ENCODE measurements at places on chromosomes 11 and 22.

GRCh38 chr11:123111465-123111864 is 49.5 kb upstream of the HSPA8 start:
- H3K36me3 ChIP-seq, result no peaks in the 10 kb centered on the region
- peaks cover 29% of the 10 kb centered on the region for H3K27me3 ChIP-seq
- peaks cover 7% of the 10 kb centered on the region for H3K4me1 ChIP-seq
- DNase-seq, result peak; percentile 15
- no peak overlapping the region for H3K4me3 ChIP-seq
- H3K27ac ChIP-seq, result no peak overlapping the region

- H3K27ac ChIP-seq, result peak overlapping the region; percentile 86
- H3K27me3 ChIP-seq, result no peaks in the 10 kb centered on the region
- DNase-seq, result peak; percentile 77
- H3K36me3 ChIP-seq, result peaks cover 86% of the 10 kb centered on the region
These were observed 5.3 kb downstream of the CD44 start for GRCh38 chr11:35144136-35144741.

DNA sequence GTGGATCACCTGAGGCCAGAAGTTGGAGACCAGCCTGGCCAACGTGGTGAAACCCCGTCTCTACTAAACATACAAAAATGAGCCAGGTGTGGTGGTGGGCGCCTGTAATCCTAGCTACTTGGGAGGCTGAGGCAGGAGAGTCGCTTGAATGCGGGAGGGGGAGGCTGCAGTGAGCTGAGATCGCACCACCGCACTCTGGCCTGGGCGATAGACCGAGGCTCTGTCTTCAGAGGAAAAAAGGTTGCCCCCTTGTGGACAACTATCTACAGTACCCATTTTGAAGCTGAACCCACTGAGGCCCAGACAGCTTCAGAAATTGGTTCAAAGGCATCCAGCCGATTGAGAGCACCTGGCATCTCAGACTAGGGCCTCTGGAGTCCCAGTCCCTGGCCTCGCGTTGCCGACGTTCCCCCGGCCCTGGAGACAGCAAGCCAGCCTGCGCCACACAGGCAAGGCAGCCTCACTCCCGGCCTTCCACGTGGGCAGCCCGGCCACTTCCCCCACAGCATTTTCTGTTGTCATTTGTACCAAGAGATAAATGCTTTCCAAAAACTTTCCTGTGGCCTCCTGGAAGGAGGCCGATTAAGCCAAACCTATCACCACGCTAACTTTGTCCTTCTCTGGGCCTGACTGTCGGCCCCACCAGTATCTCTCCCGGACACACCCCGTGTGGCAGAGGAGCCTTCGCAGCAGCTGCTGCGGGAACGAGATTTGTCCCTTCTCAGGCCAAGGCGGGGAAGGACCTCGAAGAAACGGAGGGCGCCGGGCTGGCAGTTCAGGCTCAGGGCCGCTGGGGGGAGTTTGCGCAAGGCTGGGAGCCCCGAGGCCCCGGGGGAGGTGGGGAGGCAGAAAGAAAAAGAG is 82.8 kb downstream of the FLI1 start:
- peaks cover 79% of the 10 kb centered on the region for H3K36me3 ChIP-seq
- H3K4me1 ChIP-seq, result peaks cover 51% of the 10 kb centered on the region
- H3K4me3 ChIP-seq, result no peak overlapping the region
- H3K27ac ChIP-seq, result peak overlapping the region; percentile 76

DNA sequence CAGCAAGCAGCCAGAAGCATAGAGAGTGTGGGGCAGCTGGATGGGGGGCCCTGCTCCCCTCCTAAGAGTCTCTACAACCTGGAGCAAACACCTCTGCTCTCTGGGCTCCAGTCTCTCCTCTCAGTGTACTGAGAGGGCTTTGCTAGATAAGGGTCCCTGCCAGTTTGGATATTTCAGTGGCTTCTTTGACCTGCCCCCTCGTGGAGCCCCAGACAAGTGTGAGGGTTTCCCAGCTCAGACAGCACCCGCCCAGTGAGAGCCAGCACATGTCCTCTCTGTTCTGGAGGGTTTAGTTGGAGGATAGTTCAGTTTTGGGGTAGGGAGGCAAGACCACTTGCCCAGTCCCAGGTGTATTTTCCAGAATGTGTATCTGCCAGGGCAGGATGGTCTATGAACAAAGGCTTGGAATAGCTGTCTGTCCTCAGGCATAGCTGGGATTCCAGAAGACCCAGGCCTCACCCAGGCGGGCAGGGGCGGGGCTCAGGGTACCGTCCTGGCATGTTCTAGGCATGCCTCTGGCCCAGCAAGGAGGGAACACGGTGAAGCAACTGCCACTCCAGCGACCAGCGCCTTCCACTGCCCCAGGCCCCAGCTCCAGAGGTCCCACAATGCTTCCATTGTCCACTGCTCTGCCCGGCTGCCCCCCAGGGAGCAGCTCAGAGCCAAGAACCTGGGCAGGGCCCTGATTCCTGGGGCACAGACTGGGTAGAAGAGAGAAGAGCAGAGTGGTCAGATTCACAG is 7.5 kb upstream of the MICALL1 start:
- H3K27ac ChIP-seq, result peak overlapping the region; percentile 13
- peaks cover 46% of the 10 kb centered on the region for H3K4me1 ChIP-seq
- no peak for DNase-seq
- peaks cover 6% of the 10 kb centered on the region for H3K36me3 ChIP-seq

GRCh38 chr11:17811352-17811751 is 76.8 kb downstream of the KCNC1 start:
- no peaks in the 10 kb centered on the region for H3K4me1 ChIP-seq
- H3K27ac ChIP-seq, result no peak overlapping the region
- H3K4me3 ChIP-seq, result no peak overlapping the region
- no peaks in the 10 kb centered on the region for H3K27me3 ChIP-seq
- no peaks in the 10 kb centered on the region for H3K36me3 ChIP-seq

GRCh38 chr11:133524488-133524887 is 7.8 kb downstream of the OPCML start:
- H3K36me3 ChIP-seq, result no peaks in the 10 kb centered on the region
- DNase-seq, result no peak
- no peak overlapping the region for H3K27ac ChIP-seq
- H3K4me1 ChIP-seq, result no peaks in the 10 kb centered on the region
- H3K4me3 ChIP-seq, result no peak overlapping the region

DNA sequence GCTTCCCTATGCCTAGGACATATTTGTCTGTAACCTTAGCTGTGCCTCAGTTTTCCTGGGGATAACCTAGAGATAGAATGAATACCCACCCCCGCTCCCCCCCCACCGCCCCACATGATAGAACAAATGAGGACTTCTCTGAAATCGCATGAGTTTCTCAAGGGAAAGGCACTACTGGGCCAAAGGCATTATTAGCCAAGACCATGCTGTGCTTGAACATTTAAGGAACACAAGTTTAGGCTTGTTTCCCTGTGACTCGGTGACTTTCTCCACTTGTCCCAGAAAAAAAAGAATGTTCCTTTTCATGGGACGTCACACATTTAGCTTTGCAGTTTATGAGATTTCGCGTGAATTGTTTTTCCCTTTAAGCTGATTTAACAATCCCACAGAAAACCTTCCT is 51.4 kb upstream of the CRTAM start:
- no peaks in the 10 kb centered on the region for H3K4me1 ChIP-seq
- H3K27me3 ChIP-seq, result no peaks in the 10 kb centered on the region
- H3K4me3 ChIP-seq, result no peak overlapping the region
- no peaks in the 10 kb centered on the region for H3K36me3 ChIP-seq
- DNase-seq, result no peak
- H3K27ac ChIP-seq, result no peak overlapping the region

DNA sequence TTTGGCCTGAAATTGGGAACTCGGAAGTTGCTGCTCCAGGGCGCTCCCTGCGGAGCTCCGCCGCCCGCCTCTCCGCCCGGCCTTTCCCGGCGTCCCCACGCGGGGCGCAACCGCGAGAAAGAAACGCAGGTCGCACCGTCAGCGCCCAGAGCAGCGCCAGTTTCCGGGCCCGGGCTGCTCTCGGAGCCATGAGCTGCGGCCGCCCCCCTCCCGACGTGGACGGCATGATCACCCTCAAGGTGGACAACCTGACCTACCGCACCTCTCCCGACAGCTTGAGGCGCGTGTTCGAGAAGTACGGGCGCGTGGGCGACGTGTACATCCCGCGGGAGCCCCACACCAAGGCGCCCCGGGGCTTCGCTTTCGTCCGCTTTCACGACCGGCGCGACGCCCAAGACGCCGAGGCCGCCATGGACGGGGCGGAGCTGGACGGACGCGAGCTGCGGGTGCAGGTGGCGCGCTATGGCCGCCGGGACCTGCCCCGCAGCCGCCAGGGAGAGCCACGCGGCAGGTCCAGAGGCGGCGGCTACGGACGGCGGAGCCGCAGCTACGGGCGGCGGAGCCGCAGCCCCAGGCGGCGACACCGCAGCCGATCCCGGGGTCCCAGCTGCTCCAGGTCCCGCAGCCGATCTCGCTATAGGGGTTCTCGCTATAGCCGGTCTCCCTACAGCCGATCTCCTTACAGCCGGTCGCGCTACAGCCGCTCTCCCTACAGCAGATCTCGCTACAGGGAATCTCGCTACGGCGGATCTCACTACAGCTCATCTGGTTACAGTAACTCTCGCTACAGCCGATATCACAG is 521 bp downstream of the SRSF8 start:
- DNase-seq, result peak; percentile 78
- peak overlapping the region; percentile 88 for H3K4me3 ChIP-seq
- peaks cover 12% of the 10 kb centered on the region for H3K36me3 ChIP-seq
- peaks cover 9% of the 10 kb centered on the region for H3K27me3 ChIP-seq

- no peaks in the 10 kb centered on the region for H3K4me1 ChIP-seq
- DNase-seq, result no peak
- no peaks in the 10 kb centered on the region for H3K27me3 ChIP-seq
- no peak overlapping the region for H3K27ac ChIP-seq
- no peaks in the 10 kb centered on the region for H3K36me3 ChIP-seq
- no peak overlapping the region for H3K4me3 ChIP-seq
These were observed 290.0 kb upstream of the CHORDC1 start for GRCh38 chr11:90512846-90513245.

- H3K4me3 ChIP-seq, result peak overlapping the region; percentile 28
- peak overlapping the region; percentile 73 for H3K27ac ChIP-seq
- peaks cover 73% of the 10 kb centered on the region for H3K4me1 ChIP-seq
- peak; percentile 39 for DNase-seq
- no peaks in the 10 kb centered on the region for H3K27me3 ChIP-seq
These were observed 18.8 kb upstream of the PRR5 start for GRCh38 chr22:44683237-44683636.

GRCh38 chr22:30182350-30182745 is 64.2 kb downstream of the LIF start:
- no peaks in the 10 kb centered on the region for H3K36me3 ChIP-seq
- H3K27me3 ChIP-seq, result no peaks in the 10 kb centered on the region
- peak overlapping the region; percentile 55 for H3K27ac ChIP-seq
- no peak for DNase-seq
- H3K4me3 ChIP-seq, result no peak overlapping the region

GRCh38 chr11:73227571-73228211 is 9.6 kb downstream of the P2RY2 start:
- no peaks in the 10 kb centered on the region for H3K36me3 ChIP-seq
- DNase-seq, result no peak
- H3K4me3 ChIP-seq, result no peak overlapping the region
- peaks cover 13% of the 10 kb centered on the region for H3K27me3 ChIP-seq

- DNase-seq, result peak; percentile 31
- H3K27ac ChIP-seq, result no peak within 1 kb of the TSS
- peaks cover 12% of the 10 kb centered on the region for H3K4me1 ChIP-seq
- H3K4me3 ChIP-seq, result no peak within 1 kb of the TSS
These were observed at the start of gene BTBD18 for GRCh38 chr11:57751676-57752253. Gene BTBD18 (minus strand): TSS chr11:57751819. CDS start chr11:57751188, 631 bp downstream.

DNA sequence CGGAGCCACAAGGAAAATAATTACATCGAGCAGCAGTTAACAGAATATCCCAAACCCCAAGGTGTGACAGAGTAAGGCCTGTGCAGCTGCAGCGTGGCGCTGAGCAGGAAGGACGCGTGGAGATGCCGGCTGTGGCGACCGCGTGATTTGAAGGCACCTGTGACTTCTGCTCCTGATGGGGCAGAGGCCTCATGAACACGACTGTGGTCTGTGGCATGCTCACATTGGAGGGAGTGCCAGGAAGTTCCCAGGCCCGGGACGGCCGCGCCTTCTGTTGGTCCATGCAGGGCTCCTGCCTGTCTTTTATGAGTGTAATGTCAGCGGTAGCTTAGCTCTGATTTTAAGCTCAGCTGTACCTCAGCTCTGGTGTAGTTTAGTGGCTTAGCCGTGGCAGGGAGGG is 50.4 kb downstream of the TPCN2 start:
- no peaks in the 10 kb centered on the region for H3K36me3 ChIP-seq
- H3K4me1 ChIP-seq, result peaks cover 7% of the 10 kb centered on the region
- H3K4me3 ChIP-seq, result no peak overlapping the region
- DNase-seq, result peak; percentile 11

- no peaks in the 10 kb centered on the region for H3K27me3 ChIP-seq
- H3K4me1 ChIP-seq, result peaks cover 70% of the 10 kb centered on the region
- DNase-seq, result no peak
These were observed 6.8 kb downstream of the APOL3 start for GRCh38 chr22:36153501-36154422.

- H3K36me3 ChIP-seq, result peaks cover 4% of the 10 kb centered on the region
- H3K4me3 ChIP-seq, result no peak overlapping the region
- no peaks in the 10 kb centered on the region for H3K4me1 ChIP-seq
- no peak for DNase-seq
- H3K27ac ChIP-seq, result no peak overlapping the region
These were observed 126.9 kb downstream of the CD44 start for GRCh38 chr11:35265755-35266454.

DNA sequence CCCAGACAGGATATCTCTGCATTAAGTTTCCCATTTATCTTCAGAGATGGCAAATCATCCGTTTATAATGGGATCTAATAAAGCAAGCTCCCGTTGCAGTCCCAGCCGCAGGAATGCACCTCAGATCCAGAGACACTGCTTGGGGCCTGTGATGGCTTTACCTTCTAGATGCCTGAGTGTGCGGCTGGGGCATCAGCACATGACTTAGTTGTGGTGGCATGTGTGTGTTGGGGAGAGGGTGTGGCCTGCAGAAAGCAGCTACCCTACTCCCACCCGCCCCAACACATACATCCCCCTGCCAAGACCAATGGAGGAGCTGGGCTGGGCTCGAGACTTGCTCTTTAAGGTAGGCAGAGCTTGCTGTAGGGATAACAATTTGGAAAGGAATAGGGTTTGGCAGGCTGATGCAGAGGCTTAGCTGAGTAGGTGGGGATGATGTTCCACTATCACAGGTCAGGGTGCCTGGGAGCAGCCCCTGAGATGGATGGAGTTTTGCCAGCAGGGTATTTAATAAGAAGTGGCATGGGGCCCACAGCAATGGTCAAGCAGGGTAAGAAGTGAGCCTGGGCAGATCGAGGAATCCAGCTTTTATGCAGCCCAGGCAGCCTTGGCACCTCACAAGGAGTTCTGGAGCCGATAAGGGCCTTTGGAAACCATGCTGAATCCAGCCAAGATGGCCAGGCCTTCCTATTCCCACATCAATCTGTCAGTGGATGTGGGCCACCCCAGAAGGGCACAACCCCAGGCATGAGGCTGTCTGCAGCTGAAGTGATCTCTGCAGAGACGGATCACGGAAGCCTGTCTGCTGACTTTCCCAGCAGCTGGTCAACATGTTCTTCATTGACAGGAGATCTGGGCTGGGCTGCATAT is 601.3 kb downstream of the BUD13 start:
- no peaks in the 10 kb centered on the region for H3K36me3 ChIP-seq
- H3K4me1 ChIP-seq, result no peaks in the 10 kb centered on the region
- no peak overlapping the region for H3K4me3 ChIP-seq
- peak; percentile 1 for DNase-seq
- no peaks in the 10 kb centered on the region for H3K27me3 ChIP-seq

- H3K36me3 ChIP-seq, result peaks cover 70% of the 10 kb centered on the region
- DNase-seq, result peak; percentile 22
- peak overlapping the region; percentile 95 for H3K27ac ChIP-seq
These were observed 741 bp upstream of the MTA2 start for GRCh38 chr11:62602141-62603071.
